Brain microvascular endothelial cell (primary cell): ENCODE measurements at places on chromosomes 2 and 18.

DNA sequence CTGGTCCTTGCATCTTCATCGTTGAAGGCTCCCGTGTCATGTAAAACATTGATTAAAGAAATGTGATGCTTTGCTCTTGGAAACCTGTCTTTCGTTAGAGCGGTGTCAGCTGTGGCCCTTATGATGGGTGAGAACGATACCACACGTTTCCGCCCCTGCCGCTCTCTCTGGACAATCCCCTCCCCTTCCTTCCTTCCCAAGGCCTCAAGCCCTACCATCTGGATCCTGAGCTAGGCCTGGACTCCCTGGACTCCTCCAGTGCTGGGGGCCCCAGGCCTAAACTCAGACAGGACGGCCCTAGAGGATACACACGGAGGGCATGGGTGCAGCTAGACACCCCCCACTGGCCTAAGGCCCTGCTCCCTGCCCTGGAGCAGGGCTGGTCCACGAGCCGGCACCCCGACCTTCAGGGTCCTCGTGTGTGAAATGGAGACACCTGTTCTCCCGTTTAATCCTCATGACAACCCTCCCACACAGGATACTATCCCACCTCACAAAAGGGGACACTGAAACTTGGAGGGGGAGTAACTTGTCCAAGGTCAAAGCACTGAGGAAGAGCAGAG is 13.2 kb downstream of the BIN1 start:
- no peak for DNase-seq

DNA sequence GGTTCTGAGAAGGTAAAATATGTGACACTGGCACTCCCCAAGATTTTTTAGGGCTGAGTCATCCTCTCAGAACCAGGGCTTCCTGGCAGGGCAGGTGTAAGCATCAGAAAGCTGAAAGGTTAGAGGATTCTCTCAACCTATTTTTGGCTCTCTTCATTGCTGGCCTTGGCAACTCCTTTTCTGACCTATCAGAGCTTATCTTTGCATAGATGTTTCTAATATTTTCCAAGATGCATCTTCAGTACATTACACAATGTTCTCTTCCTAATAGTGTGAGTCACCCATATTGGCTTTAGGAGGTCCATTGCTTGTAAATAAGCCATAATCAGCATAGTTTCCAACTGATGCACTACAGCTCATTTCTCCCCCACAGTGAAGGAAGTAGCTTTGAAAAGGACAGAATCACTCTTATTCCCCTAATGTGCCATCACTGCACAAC is 2008.4 kb upstream of the PIK3C3 start:
- peak; percentile 63 for DNase-seq

DNA sequence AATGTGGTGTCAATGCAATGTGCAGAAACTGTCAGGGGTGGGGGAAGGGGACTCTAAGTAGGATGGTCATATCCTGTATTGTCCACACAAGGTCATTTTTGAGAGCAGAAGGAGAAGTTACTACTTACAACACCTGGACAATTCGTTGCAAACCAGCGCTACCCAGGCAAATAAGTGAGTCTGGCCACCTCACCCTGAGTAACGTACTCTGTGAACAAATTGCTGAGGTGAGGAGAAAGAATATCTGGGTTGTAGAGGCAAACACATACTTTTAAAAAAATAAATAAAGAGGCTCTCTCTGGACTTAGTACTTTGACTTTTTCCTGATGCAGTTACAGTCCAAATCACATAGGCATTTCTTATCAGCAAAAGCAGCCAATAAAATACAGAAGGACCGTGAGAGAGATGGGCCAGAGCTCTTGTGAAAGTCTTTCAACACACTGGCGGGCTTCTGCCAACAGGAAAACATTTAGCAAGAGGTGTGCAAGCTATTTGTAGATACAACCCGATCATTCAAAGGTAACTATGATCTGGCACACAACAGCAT is 268.2 kb upstream of the ID2 start:
- DNase-seq: no peak

DNA sequence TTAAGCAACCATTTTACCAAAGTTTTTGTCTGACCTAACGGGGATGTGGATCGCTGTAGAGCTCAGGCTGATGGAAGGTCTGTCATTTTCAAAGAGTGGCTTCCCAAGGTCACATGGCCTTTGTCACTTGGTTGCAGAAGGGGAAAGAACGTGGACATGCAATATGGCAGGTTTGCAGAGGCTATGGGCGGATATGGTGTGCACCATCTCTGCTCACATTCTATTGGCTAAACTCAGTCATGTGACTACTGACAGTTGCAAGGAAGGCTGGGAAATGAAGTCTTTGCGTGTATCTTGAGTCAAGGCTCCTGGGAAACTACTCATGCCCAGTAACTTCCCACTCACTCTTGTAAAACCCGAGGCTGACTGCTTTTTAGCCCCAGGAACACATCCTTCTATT is 96.8 kb downstream of the ST6GAL2 start:
- DNase-seq: no peak

- DNase-seq: no peak
Observed at GRCh38 chr2:238966072-238966937, 118.4 kb downstream of the TWIST2 start.

DNA sequence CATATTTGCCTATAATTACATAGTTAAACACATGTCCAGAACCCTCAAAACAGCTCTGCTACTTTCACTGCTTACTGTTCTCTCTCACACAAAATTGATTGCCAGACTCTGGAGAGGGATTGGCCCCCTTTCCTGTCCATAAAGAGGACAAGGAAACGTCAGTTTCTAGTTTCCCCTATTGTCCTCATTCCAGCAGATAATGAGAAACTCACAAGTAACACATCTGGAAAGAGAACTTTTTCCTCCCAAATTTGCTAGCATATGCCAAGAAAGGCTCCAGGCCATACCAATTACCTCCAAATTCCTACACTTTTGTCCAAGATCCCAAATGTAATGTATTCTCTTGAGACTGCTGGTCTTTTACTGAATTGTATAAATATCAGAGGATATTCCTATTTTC is 200.5 kb downstream of the EXOC6B start:
- DNase-seq: no peak

DNA sequence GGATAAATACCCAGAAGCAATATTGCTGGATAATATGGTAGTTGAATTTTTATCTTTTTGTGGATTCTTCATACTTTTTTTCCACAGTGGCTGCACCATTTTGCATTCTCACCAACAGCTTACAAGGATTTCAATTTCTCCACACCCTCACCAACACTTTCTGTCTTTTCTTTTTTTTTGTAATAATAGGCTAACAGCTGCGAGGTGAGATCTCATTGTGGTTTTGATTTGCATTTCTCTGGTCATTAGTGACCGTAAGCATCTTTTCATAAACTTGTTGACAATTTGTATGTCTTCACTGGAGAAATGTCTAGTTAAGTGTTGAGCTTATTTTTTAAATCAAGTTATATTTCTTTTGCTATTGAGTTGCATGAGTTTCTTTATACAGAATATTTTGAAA is 17.6 kb upstream of the SLC9A2 start:
- no peak for DNase-seq

GRCh38 chr18:48662011-48662661 is 123.3 kb downstream of the CTIF start:
- DNase-seq: peak; percentile 43

GRCh38 chr2:230908092-230908594 is 16.9 kb downstream of the GPR55 start:
- no peak for DNase-seq

DNA sequence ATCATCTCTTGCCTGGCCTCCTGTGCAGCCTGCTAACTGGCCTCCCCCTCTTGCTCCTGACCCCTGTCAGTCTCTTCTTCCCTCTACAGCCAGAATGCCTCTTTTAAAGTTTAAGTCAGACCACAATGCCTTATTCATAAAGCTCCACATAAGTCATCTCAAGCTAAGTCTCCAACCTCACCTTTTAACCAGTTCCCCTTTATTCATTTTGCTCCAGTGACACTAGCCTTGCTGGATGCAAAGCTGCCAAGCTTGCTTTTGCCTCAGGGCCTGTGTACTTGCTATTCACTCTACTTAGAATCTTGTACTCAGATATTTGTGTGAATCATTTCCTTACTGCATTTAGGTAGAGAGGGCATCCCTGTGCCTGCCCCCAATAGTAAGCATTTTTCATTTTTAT is 180.9 kb downstream of the PDE1A start:
- no peak for DNase-seq

- DNase-seq: no peak
Observed at GRCh38 chr2:127485051-127485693, 41.1 kb downstream of the IWS1 start.

GRCh38 chr18:71115261-71115660 is 826.4 kb downstream of the SOCS6 start:
- no peak for DNase-seq
